ENCODE measurements at places on chromosomes 7 and 10. TPM values are rescaled to one million over a fixed set of nuclear protein-coding genes. Genes with fewer than 3 reads are reported as not detected.

Gene RSPH10B2
- total RNA-seq = 0.45 TPM

Gene KCND2
- not detected for total RNA-seq

Gene OR13A1
- not detected for total RNA-seq

Gene P4HA1
- total RNA-seq = 46.5 TPM

Gene SPRN
- total RNA-seq = not detected

Measured in Caco-2 (cell line).